ENCODE measurements at places on chromosomes 12 and 14.

DNA sequence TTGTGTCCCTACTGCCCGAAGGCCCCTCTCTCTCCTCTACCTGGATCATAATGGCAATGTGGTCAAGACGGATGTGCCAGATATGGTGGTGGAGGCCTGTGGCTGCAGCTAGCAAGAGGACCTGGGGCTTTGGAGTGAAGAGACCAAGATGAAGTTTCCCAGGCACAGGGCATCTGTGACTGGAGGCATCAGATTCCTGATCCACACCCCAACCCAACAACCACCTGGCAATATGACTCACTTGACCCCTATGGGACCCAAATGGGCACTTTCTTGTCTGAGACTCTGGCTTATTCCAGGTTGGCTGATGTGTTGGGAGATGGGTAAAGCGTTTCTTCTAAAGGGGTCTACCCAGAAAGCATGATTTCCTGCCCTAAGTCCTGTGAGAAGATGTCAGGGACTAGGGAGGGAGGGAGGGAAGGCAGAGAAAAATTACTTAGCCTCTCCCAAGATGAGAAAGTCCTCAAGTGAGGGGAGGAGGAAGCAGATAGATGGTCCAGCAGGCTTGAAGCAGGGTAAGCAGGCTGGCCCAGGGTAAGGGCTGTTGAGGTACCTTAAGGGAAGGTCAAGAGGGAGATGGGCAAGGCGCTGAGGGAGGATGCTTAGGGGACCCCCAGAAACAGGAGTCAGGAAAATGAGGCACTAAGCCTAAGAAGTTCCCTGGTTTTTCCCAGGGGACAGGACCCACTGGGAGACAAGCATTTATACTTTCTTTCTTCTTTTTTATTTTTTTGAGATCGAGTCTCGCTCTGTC lies 1.8 kb downstream of the INHBE start:
- DNase-seq = no peak

DNA sequence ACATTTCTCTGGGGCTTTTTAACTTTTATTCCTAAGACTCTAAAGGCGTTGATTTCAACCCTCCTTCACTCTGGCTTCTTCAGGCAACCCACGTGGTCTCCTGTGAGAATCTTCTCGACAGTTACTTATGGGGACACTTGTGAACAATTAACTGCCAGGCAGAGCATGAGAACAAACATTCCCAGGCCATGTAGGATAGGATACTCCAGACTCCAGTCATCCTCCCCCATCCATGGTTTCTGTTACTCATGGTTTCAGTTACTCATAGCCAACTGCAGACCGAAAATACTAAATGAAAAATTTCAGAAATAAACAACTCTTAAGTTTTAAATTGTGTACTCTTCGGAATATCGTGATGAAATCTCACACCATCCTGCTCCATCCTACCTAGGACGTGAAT lies 19.5 kb downstream of the GPR68 start:
- DNase-seq = no peak

DNA sequence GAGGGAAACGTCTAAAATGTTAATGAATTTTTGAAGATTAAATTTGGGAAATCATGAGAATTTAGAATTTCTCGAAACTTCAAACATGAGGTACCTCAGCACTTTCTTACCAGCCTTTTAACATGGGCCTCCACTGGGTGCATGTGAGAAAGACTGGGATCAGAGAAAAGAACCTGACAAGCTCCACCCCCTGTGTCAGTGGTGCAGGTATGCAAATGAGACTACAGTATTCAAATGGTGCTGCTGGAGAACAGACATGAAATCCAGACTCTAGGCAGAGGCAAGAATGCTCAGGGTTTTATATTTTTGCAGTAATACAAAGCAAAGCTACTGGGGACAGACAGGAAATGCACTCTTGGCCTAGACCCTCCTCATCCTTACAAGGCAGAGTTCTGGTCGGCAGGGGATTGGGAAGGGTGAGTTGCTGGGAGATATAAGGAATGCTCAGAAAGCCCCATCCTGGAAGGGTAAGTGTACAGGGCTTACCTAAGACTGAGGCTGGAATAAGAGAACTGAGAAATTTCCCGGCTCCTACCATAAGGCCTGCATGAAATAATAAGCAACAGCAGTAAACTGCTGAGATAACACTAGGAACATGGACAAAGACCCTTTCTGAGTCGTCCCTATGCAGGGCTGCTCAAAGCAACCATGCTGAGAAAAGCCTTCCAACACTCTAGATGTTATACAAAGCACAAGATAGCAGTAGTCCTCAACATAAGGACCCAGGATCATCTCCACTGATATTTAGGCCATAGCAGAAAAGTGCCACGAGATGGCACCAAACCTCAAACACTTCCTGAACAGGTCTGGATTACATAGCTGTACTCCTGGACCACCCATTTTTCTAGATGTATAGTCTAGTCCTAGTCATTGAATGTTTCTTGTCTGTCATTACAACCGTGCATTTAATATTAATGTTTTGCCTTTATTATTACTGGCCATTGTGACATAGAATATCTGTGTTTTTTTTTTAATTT lies 260.8 kb downstream of the RASSF9 start:
- peak; percentile 73 for DNase-seq

GRCh38 chr12:78863482-78864402 lies 832 bp upstream of the SYT1 start:
- DNase-seq = no peak

- peak; percentile 82 for DNase-seq
These were observed 11.3 kb upstream of the ABHD12B start for GRCh38 chr14:50860478-50861086.

DNA sequence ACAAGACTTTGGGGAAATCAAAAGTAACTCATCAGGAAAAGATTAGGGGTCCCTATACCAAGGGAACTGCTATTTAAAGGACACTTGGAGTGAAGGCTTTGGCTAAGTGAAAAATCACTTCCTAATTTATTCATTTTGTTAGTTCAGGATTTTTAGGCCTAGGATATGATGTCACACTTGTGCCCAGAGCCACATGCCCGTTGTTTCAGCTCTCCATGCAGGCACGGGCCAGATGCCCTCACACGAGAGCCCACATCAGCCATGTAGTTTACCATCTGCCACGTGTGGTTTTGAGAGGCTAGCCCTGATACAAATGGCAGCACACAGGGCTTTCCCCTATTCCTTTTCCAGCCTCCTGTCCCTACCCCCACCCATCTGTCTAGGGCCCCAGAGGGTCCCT lies 11.9 kb upstream of the LRP1-AS start:
- no peak for DNase-seq

GRCh38 chr14:105015242-105015641 lies 5.6 kb downstream of the CDCA4 start:
- no peak for DNase-seq

Data from NB4 (cell line).